CD4-positive, CD25-positive, alpha-beta regulatory T cell (primary cell): ENCODE measurements at places on chromosomes 16 and 17. TPM values are rescaled to one million over a fixed set of nuclear protein-coding genes. Genes with fewer than 3 reads are reported as not detected.

Gene DPEP3
- not detected for polyA plus RNA-seq

Gene KRT16
- polyA plus RNA-seq: not detected

Gene PRDM7
- not detected for polyA plus RNA-seq

Gene CRISPLD2
- polyA plus RNA-seq: not detected

Gene KRTAP1-5
- not detected for polyA plus RNA-seq

Gene HOXB9
- not detected for polyA plus RNA-seq

Gene C17orf58
- 1.9 TPM for polyA plus RNA-seq

Gene CCL16
- not detected for polyA plus RNA-seq
